Thoracic aorta (tissue), 2 donors: ENCODE measurements at places on chromosomes 12 and 14.

GRCh38 chr12:51473947-51474346, 49.3 kb downstream of the SLC4A8 start:
- DNase-seq = no peak

DNA sequence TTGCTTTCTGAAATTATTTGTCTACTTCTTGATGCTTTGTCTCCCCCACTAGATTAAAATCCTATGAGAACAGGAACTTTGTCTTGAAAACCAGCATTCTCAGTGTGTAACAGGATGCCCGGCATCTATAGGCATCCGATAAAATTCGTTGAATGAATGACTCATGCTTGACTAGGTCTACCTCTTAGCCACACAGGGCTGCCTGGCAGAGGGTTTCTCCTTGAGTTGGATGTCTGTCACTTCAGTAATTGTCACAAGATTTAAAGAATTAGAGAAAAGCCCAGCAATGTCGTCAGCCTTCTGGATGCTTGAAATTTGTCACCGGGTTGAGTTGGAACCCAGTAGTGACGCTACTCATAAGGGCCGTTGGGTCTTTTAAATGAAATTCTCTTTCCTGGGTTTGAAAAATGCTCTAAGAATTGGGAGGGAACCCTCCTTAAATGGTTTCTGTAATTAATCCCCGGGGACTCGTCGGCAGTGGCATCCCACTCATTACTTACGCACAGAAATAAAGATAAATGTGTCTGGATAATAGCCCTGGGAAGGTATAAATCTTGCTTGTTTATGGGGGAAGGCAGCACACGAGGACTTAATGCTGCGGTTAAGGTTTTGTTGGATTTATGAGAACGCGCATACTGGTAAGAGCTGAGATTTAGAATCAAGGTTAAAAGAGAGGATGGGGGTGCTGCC, 194.1 kb downstream of the AACS start:
- DNase-seq = no peak

GRCh38 chr12:1059162-1059561, 68.1 kb downstream of the ERC1 start:
- no peak for DNase-seq

DNA sequence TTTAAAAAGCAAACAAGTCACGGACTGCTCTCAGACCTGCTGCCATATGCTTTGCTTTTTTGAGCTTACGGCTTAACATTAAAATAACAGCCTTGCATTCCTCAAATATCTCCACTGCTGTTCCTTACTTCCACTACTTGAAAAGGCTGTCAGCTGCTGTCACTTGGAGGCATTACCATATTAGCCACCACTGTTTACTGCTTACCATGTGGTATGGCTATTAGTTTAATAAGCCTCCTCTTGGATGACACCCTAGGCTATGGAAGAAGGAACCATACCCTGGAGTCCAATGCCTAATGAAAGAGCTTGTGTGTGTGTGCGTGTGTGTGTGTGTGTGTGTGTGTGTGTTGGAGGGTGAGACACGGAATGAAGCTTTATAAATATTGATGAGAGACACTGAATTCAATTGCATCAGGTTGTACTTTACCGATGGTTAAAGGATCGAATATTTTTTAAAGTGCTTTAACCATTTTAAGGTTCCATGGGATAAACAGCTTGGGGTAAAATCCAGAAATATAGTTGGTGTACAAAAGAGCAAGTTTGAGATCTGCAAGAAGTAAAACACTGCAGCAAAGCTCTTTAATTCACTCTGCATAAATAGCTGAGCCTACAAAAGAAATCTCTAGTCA, 174.5 kb downstream of the TTC7B start:
- no peak for DNase-seq

- no peak for DNase-seq
Observed at GRCh38 chr12:81468206-81468605, 290.9 kb downstream of the PPFIA2 start.

DNA sequence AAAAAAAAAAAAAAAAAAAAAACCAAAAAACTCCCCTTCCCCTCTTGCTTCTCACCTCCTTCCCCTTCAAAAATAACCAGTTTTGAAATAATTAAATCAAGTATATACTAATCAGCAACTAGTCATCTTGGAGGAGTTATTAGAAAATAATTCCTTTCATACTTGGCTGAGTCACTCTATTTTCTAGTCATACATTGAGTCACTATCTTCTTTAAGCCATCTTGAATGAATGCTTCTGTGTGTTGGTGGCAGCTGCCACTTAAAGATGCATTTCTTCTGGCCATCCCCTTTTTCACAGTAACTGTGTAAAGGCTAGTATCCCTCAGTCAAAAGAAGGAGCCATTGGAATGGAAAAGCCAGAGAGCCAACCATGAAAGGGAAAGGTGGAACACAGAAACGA, 84.2 kb upstream of the TMEM263 start:
- no peak for DNase-seq

DNA sequence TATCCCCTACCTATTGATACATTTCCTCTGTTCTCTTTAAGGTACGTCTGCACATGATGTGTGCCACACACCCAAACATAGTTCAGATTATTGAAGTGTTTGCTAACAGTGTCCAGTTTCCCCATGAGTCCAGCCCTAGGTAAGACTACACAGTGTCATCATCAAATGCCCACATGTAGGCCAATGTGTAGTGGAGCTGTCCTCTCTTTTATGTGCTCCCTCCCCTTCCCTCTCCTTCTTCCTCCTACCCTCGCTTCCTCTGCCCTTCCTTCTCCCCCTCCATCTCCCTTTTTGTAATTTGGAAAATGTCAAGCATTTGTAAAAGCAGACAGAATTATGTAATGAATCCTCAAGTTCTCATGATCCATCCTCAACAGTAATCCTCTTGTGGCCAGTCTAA, 25.5 kb downstream of the MAPKAPK5 start:
- no peak for DNase-seq

DNA sequence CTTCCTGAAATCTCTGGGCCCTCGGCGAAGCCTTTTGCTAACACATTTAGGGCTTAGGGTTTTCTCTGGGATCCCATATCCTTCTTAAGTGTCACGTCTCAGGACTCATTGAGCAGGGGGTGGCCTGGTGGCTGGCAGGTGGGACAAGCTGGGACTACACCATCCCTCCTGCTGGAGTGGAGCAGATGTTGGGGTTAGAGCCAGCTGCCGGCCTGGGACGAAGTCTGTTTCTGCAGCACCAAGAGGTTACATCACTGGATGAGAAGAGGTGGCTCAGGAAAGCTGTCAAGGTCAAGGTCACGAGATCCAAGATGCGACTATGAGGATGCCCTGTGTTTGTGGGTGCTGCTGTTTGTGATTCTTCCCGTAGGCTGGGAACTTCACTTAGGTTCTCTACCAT, 16.3 kb downstream of the SMCO2 start:
- no peak for DNase-seq

GRCh38 chr14:71319666-71320065, 412.4 kb downstream of the PCNX1 start:
- no peak for DNase-seq

- DNase-seq = no peak
Observed at GRCh38 chr12:97308576-97309198, 153.9 kb upstream of the RMST start.

GRCh38 chr12:64236549-64236948, 14.5 kb upstream of the KICS2 start:
- DNase-seq = no peak

- no peak for DNase-seq
Observed at GRCh38 chr12:92438641-92439419, 264.0 kb upstream of the PLEKHG7 start.

DNA sequence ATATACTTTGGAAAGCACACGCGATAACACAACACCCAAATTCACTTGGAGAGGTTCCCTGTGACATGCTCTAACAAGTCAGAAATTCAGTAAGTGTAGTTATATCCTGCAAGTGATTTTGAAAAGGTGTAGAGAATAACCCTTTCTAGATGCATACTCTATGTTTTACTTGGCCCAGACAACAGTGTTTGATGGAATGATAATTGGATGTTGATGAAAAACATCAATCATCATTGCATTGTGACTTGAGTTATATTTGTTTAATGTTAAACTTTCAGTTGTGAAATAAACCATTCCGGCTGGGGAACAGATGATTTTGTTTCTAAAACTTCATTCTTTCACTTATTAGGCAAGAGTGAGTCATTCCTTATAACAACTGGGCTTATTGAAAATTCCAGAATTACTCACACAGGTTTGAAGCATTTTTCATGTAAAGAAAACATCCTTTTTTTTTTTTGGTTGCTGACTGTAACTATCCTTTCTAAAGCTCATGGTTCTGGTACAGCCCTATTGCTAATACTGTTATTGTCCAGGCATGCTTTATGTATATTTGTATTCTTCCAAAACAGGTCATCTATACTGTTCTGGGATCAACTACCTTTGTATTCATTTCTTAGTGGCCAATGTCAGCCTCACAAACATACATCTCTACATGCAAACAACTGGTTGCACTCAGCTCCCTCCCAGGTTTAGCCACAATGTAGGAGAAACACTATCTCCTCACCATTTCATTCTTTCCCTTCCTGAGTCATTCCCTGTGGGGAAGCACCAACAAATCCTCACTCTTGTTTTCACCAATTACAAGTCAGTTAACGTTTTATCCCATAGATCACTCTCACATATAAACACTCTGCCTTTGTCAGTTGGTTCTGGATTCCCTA, 121.2 kb upstream of the LRIG3 start:
- no peak for DNase-seq

DNA sequence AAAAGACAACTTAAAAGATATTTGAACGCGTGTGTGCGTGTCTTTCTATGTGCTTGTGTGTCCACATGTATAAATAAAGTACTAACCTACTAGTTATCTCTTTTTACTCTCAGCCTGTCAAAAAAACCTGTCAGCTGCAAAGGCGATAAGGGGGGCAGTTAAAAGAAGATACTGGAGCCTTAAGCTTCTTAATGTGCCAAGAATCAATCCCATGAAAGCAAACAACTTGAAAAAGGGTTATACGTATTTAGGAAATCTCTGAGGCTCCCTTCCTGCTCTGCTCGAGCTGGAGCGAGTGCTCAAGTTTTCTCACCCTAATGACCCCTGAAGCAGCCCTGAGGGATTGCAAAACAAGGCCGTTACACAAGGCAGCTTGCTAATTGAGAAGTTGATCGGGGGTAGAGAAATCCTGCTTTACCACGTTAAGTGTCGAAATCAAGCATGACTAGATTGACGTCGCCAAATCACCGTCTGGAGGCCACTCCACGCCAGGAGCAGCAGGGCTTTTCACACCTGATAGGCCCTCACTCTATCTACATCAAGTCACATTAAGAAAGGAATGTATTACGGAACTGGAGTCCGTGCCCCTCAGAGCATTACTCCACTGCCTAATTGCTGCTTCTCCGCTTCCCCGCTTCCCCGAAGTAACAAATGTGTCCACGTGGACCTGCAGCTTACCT, 32.4 kb downstream of the LMO3 start:
- DNase-seq = no peak

DNA sequence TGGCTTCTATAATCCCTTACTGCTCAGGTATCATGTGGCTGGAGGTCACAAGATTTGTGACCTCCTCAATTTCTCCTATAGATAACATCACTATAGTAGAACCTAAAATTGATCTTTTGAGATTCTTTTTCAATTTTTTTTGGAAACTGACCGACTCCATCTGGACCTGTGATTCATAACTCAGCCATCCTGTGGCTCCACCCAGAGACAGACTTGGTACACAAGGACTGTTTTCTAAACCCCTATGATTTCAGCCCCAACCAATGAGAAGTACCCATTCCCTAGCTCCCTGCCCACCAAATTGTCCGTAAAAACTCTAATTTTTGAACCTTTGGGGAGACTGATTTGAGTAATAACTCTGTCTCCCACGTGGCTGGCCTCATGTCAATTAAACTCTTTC, 148.9 kb downstream of the SYT10 start:
- no peak for DNase-seq

GRCh38 chr12:71721783-71722505, 32.7 kb upstream of the RAB21 start:
- no peak for DNase-seq

DNA sequence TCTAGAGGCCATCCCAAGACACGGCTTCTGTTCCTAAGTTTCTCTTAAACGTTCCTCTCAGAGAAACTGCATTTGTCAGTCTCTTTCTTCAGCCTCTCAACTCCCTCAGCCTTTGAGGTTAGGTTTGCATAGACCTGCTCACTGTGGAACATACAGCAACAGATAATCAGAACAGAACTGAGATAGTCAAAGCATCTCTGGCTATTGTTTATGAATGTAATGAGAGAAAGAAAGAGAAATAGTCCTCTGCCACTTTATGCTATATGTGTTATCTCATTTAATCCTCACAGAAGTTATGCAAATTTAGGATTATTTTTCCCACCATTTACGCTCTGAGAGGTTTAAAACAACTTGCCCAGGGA, 190.6 kb downstream of the PHLDA1 start:
- DNase-seq = no peak

GRCh38 chr14:34212172-34212929, 249.7 kb downstream of the SPTSSA start:
- no peak for DNase-seq

- no peak for DNase-seq
Observed at GRCh38 chr14:100221533-100222223, 17.3 kb upstream of the YY1 start.

- DNase-seq = no peak
Observed at GRCh38 chr14:69086537-69086936, 66.4 kb downstream of the DCAF5 start.

DNA sequence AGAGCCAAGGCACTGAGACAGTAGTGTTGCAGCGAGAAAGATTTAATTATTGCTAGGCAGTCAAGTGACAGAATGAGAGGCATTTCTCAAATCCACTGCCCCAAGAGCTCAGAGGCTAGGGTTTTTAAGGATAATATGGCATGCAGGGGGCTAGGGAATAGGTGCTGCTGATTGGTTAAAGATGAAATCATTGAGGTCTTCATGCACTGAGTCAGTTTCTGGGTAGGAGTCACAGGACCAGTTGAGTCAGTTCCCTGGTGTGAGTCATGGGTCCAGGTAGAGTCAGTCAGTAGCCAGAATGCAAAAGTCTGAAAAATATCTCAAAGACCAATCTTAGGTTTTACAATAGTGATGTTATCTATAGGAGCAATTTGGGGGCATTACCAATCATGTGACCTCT, 323.8 kb downstream of the RGS6 start:
- no peak for DNase-seq

GRCh38 chr14:99603471-99604277, at the start of gene CCDC85C:
TSS of gene CCDC85C (minus strand) at chr14:99604207. CDS start at chr14:99603959, 248 bp downstream.
- no peak for DNase-seq

DNA sequence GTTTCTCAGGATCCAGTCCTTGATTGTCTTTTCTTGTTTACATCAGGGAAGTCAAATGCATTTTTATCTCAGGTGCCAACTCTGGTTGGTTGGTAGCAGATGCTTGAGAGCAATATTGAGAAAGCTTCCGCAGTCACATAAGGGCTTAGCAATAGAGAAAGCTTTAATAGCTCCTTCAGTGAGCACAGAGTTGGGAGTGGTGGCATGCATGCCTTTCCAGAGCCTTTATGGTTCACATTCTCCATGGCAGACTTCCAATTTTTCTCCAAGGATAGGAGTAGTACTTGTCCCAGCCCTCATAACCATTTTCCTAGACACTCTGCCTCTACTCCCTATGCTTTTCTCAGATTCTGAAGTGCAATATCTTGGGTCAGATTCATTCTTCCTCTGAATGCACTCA, 280.4 kb downstream of the AEBP2 start:
- no peak for DNase-seq

GRCh38 chr12:50927766-50928224, 24.5 kb upstream of the HIGD1C start:
- no peak for DNase-seq

GRCh38 chr12:93453633-93454032, 11.9 kb upstream of the UBE2N start:
- DNase-seq = no peak
